ENCODE measurements at places on chromosomes 11 and 22.

- H3K4me1 ChIP-seq = peaks cover 24% of the 10 kb centered on the region
- no peak for DNase-seq
- H3K36me3 ChIP-seq = peaks cover 5% of the 10 kb centered on the region
- H3K27ac ChIP-seq = no peak overlapping the region
- no peak overlapping the region for H3K4me3 ChIP-seq
Observed at GRCh38 chr11:130150790-130151189, 8.8 kb upstream of the ST14 start.

- H3K4me1 ChIP-seq = peaks cover 27% of the 10 kb centered on the region
- H3K4me3 ChIP-seq = no peak overlapping the region
- no peaks in the 10 kb centered on the region for H3K36me3 ChIP-seq
- H3K27ac ChIP-seq = no peak overlapping the region
- no peaks in the 10 kb centered on the region for H3K27me3 ChIP-seq
- no peak for DNase-seq
Observed at GRCh38 chr22:20979243-20979809, 2.8 kb upstream of the LZTR1 start.

- no peak overlapping the region for H3K27ac ChIP-seq
- H3K36me3 ChIP-seq = no peaks in the 10 kb centered on the region
- no peak for DNase-seq
- H3K27me3 ChIP-seq = no peaks in the 10 kb centered on the region
- no peak overlapping the region for H3K4me3 ChIP-seq
Observed at GRCh38 chr11:41282395-41282794, 177.1 kb downstream of the LRRC4C start.

GRCh38 chr22:32764330-32765131 lies 37.0 kb upstream of the TIMP3 start:
- H3K27me3 ChIP-seq = no peaks in the 10 kb centered on the region
- peaks cover 22% of the 10 kb centered on the region for H3K4me1 ChIP-seq
- H3K4me3 ChIP-seq = no peak overlapping the region
- H3K36me3 ChIP-seq = no peaks in the 10 kb centered on the region
- peak overlapping the region; percentile 53 for H3K27ac ChIP-seq

DNA sequence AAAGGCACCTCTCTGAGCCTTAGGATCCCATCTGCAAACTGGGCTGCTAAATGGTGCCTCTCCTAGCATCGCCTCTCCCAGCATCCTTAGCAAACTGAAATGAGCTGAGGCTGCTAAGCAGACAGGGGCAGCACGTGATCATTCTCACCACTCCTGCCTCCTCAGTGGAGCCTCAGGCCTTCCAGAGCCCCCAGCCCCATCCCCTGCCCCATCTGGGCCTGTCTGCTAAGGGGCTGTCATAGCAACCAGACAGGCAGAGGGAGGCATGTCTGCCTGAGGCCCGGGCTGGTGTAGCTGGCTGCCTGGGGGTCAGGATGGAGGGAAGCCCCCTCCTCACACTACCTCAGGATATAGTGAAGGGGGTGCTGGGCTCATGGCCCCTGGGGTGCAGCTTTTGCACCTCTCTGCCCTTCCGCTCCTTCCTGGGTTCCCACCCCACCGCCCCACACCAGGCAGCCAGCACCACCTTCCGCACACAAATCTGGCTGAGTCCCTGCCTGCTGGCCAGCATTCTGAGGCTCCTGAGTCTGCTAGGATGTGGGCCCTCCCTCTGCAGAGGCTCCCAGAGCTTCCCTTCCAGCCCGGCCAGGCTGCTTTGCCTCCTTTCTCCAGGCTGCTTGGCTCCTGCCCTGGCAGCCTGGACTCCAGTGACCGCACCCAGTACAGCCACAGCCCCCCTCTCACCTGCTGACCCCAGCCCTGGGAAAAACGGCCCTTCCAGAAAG lies 47.5 kb upstream of the TTLL12 start:
- H3K27ac ChIP-seq = no peak overlapping the region
- DNase-seq = no peak
- H3K36me3 ChIP-seq = no peaks in the 10 kb centered on the region
- H3K4me3 ChIP-seq = no peak overlapping the region

DNA sequence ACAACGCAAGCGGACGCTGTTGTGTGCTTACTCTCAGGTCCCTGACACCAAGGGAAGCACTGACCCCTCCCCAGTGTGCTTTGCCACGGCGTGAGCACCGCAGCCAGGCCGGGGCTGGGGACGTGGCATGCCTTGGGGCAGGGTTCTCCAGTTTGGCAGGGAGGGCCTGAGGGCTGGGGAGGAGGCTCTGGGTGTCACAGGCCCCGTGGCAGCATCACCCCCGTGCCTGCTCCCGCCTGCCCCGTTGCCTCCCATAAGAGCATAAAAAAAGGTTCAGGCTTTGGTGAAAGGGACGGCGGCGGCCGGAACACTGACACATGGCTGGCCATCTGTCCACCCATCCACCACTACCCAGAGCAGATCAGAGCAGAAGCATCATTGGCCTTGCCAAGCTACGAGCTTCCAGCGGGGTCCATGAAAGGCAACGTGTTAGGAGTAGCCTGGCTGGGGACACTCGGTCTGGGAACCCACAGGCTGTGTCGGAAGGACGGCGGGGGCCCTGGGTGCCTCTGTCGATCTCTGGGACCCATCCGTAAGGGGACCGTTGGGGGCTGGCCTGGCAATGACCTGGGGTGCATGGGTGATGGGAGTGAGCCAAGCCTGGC lies 183.0 kb downstream of the IGLL1 start:
- no peak overlapping the region for H3K4me3 ChIP-seq
- H3K27ac ChIP-seq = no peak overlapping the region
- no peaks in the 10 kb centered on the region for H3K36me3 ChIP-seq
- no peaks in the 10 kb centered on the region for H3K4me1 ChIP-seq
- no peaks in the 10 kb centered on the region for H3K27me3 ChIP-seq
- no peak for DNase-seq

- H3K4me1 ChIP-seq = no peaks in the 10 kb centered on the region
- no peaks in the 10 kb centered on the region for H3K36me3 ChIP-seq
- H3K27ac ChIP-seq = no peak overlapping the region
- no peaks in the 10 kb centered on the region for H3K27me3 ChIP-seq
- no peak for DNase-seq
- no peak overlapping the region for H3K4me3 ChIP-seq
Observed at GRCh38 chr11:15660496-15660895, 545.8 kb downstream of the INSC start.

DNA sequence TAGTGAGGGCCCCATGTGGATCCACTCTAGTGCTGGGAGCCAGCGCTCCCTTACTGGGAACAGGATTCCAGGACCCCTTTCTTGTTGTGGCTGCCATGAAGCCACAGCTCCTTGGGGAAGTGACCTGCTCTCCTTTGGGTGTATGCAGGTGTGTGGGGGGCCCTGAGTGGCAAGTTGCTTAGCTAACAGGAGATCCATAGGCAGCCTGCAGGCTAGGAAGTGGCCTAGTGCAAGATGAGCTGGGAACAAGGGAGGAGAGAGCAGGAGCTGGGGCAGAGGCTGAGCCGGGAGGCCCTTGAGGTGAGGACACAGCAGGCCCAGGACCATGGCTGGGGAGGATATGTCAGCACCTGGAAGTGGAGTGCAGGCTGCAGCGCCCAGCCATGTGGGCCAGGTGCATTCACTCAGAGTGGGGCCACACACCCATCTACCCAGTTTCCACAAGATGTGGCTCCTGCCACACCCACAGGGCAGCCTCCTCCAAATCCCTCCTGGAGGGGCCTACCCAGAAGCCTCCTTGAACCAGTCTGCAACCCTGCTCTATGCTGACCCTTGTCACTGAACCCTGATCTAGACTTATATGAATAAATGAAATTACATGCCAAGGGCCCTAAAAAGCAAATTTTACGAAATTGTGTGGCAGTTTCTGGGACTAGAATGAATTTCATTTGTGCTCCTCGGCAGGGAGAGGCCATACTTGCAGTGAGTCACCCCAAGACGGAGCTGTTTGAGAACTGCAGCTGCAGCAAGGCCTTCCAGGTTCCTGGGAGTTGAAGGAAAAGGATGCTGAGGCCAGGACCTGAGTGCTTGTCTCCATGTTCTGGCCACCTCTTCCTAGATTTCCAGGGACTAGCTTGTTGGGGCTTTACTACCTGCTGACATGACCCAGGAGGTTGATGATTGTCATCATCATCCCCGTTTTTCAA lies 3.2 kb downstream of the THAP7 start:
- peaks cover 44% of the 10 kb centered on the region for H3K4me1 ChIP-seq
- H3K4me3 ChIP-seq = no peak overlapping the region
- H3K27ac ChIP-seq = no peak overlapping the region
- H3K36me3 ChIP-seq = peaks cover 31% of the 10 kb centered on the region

DNA sequence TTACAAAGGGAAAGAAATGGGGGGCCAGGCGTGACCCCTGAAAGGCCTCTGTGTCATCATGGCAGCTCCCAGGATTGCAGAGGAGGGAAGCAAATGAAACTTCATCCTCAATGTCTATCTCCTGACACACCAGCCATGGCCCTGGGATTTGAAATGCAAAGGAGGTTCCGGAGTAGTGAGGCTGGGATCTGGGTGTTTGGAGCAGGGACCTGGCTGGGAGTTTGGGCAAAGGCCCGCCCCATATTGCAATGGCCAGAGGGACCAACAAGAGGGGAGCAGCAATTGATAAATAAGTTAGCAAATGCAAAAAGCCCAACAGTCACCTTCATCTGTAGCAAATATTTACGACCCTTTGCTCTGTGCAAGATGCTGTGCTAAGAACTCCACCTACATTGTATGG lies 77.7 kb upstream of the CCND1 start:
- no peak for DNase-seq
- no peak overlapping the region for H3K27ac ChIP-seq
- H3K27me3 ChIP-seq = no peaks in the 10 kb centered on the region
- H3K36me3 ChIP-seq = no peaks in the 10 kb centered on the region

GRCh38 chr11:111913031-111913861 lies 712 bp downstream of the HSPB2 start:
- H3K4me3 ChIP-seq = peak overlapping the region; percentile 27
- H3K27me3 ChIP-seq = no peaks in the 10 kb centered on the region
- H3K36me3 ChIP-seq = no peaks in the 10 kb centered on the region

DNA sequence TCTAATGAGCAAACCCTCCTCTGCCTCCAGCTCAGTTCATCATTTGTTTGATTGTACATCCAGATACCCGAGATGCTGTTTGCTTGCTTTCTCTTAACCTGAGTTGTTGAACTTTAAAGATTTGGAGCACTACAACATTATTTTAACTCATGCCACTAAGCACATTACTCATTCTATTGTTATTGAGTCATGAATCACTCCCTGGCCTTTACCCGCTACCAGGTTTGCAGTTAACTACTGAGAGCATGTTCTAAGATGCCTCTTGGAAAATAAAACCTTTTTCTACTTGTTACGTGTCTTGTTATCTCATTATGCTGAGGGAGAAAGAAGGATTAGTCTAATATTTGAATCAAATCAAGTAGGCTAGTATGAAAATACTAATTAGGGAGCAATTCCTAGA lies 720.6 kb upstream of the ANO5 start:
- H3K4me3 ChIP-seq = no peak overlapping the region
- no peaks in the 10 kb centered on the region for H3K27me3 ChIP-seq
- no peak overlapping the region for H3K27ac ChIP-seq

- no peak overlapping the region for H3K27ac ChIP-seq
- H3K27me3 ChIP-seq = no peaks in the 10 kb centered on the region
- H3K4me1 ChIP-seq = no peaks in the 10 kb centered on the region
- no peak for DNase-seq
Observed at GRCh38 chr11:23212807-23213206, 352.5 kb upstream of the CCDC179 start.

DNA sequence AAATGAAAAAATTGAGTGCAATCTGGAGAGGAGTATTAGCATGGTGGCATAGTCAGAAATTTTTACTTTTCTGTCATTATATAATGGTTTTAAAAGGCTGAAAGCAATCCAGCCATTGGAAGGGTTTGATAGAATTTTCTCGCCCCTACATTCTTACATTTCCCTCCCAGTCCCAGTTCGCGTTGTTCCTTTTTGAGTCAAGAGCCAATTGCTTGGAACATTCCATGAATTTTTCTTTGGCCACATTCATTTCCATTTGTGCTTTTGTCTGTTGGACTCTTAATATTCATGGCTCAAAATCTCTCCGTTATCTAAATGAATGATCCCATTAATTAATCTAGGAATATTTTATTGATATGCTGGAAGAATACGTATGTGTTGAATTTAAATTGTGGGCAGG lies 66.0 kb downstream of the GRK3 start:
- H3K4me1 ChIP-seq = peaks cover 19% of the 10 kb centered on the region
- no peaks in the 10 kb centered on the region for H3K27me3 ChIP-seq
- H3K27ac ChIP-seq = no peak overlapping the region

GRCh38 chr22:36702842-36703215 lies 723 bp downstream of the CACNG2 start:
- peaks cover 8% of the 10 kb centered on the region for H3K27me3 ChIP-seq
- no peak overlapping the region for H3K27ac ChIP-seq
- no peak for DNase-seq
- no peaks in the 10 kb centered on the region for H3K36me3 ChIP-seq

DNA sequence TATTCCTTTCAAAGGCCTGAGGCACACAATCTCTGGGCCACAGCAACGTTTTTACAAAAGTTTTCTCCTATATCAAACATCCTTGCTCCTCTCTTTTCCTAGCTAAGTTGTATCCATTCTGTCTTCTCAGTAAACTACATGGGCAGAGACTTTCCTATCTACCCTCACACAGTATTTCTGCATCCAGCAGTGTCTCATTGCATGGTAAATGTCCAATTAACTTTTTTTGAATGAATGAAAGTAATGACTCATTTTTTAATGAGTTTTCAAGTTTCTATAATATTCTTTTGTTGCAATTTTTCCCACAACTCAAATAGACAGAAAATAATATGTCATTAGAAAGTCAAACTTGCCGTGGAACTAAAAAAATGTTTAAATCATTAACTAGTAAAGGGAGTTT lies 688.6 kb downstream of the JRKL start:
- no peaks in the 10 kb centered on the region for H3K27me3 ChIP-seq
- no peak overlapping the region for H3K27ac ChIP-seq
- no peaks in the 10 kb centered on the region for H3K36me3 ChIP-seq
- DNase-seq = no peak

- no peak for DNase-seq
- H3K27me3 ChIP-seq = no peaks in the 10 kb centered on the region
- peak overlapping the region; percentile 42 for H3K4me3 ChIP-seq
Observed at GRCh38 chr22:19962909-19963806, 21.5 kb upstream of the TXNRD2 start.

DNA sequence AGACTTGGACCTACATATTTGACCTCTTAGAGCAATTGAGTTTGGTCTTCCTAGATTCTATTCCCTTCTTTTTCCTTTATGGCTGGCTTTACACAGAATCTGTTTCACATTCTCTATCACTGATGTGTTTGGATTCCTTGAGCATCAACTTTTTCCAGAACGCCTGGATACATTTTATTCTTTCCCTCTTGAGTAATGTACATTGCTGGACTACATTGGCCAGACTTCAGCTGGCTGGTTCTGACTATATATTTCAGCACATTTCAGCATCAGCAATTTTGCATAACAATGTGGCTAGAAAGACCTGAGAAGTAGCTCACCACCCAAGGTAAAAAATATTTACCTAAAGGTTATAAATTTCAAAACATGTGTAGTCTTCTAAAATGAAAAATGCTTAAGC lies 2198.2 kb upstream of the RAG2 start:
- H3K27me3 ChIP-seq = no peaks in the 10 kb centered on the region
- no peak overlapping the region for H3K27ac ChIP-seq
- H3K4me3 ChIP-seq = no peak overlapping the region
- H3K4me1 ChIP-seq = no peaks in the 10 kb centered on the region
- no peak for DNase-seq
- no peaks in the 10 kb centered on the region for H3K36me3 ChIP-seq

Measured in esophagus squamous epithelium (tissue), 5 donors.